ENCODE measurements at places on chromosomes 12 and 14.

DNA sequence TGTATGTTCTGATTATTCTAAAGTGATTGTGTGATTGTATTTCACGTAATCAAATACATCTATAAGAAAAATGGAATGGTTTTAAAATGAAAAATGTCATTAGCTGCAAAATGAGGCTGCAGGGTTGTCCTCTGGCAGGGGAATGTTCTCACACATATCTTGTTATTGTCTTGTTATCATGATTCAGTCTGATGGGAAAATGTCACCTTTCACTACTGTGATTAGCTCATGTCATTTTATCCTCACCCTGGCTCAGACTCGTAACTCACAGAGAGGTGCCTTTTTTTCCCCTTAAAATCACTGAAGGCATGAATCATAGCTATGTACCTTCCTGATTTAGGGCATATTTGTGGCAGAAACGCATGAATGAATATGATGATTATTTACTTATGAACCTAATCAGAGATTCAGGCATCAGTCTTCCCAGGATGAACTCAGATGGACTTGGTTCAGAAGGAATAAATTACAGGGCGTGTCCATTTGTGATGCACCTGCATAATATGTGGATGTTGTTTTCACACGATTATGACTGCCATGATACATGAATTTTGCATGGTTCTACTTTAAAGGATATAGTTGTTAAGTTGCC is 1339.2 kb downstream of the AACS start:
- no peak for DNase-seq

- peak; percentile 47 for DNase-seq
These were observed 1.5 kb upstream of the LGALS3 start for GRCh38 chr14:55127460-55127951.

GRCh38 chr12:9707864-9708808 is 24.8 kb downstream of the CLECL1 start:
- peak; percentile 51 for DNase-seq

DNA sequence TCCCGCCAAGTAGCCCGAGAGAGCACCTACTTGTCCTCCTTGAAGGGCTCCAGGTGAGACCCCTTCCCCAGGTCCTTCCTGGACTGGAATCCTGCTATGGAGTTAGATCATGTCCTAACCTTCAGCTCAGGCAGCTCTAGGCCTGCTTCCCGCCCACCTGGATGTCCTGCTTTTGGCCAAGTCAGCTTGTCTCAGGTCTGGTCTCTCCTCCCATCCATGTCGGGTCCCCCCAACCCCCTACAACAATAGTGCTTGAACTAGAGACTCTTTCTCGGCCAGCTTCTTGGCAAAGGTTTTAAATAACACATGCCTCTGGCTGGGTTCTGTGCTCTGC is 3.6 kb downstream of the NAB2 start:
- DNase-seq: no peak

GRCh38 chr14:54665946-54666345 is 99.0 kb downstream of the SAMD4A start:
- no peak for DNase-seq

DNA sequence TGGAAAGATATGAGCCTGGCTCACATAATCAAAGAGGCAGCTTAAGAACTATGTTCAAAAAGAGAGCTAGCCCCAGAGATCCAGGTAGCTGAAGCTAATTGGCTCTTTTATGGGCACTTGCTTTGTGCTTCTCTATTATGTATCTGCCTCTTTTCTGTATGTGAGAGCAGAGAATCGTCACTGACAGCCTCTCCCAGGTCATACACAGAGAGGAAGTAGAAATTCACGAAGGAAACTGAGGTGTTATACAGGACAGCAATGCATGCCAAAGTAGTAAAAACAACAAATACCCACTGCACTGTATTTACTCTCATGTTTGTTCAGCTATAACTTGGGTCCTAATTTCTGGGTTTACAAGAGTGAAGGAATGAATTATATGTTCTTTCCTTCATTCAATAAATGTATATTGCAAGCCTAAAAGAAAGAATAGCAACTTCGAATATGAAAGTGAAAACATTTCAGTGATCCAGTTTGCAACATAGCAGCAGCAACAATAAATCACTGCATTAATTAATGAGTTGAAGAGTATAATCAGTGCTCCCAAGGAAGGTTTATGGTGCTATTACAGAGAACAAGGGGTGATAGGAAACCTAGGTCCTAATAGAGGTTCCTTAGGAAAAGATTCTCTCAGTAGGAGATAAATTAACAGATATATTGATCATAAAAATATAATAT is 47.1 kb upstream of the ATXN7L3B start:
- DNase-seq: no peak

DNA sequence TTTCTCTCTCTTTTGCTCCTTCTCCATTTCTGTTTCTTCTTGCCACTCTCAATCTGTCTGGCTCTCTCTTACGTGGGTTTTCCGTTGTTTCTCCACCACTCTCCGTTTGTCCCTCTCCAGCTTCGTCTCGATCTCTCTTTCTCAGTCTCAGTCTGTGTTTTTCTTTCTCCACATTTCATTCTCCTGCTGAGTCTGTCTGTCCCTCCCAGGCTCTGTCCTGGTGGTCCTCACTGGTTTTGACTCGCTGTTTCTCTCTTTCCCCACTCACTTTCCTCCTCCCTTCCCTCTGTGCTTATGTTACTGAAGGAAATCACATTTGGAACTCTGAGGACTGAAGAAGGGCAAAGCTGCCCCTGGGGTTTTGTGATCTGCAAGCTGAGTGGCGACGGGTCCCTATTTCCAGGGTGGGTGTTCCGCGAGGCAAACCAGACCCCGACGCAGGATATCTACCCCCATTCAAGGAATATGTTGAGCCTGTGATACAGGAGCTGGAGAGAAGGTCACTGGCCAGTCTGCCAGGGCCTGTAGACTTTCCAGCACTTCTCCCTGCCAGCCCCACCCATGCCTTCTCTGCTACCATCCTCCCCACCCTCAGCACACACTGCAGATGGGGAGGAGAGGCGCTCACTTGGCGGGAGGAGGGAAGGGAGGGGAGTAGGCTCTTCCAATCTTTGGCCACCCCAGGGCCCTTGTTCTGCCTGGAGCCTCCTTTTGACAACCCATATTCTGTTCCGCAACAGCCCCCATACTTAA is 102.7 kb upstream of the MAP1LC3B2 start:
- peak; percentile 26 for DNase-seq

GRCh38 chr12:33605757-33606156 is 166.1 kb upstream of the SYT10 start:
- DNase-seq: no peak

Measured in fibroblast of skin of right quadriceps (primary cell).